GM23338 (cell line): ENCODE measurements at places on chromosomes 12 and 14. TPM values are rescaled to one million over a fixed set of nuclear protein-coding genes. Genes with fewer than 3 reads are reported as not detected.

- no peak for DNase-seq
Measured at GRCh38 chr12:19311165-19311564, 128.1 kb upstream of the AEBP2 start.

DNA sequence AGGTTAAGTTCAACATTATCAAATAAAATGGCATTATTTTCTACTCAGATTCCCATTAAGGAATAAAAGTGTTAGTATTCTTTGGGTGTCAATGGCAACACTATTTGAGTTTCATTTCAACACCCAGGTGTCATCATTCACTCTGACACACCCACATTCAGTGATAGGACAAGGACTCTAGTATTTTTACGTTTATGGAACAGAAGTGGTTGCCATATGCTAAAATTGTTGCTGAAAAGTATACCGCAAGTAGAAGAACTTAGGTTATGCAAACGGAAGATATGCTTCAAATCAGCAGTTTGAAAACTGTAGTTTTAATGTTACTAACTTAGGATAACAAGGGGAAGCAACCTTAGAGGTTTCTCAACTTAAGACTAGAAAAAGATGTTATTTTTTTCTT is 20.0 kb upstream of the SGPP1 start:
- DNase-seq, result no peak

GALNT9 gene
- total RNA-seq, result 2.5 TPM in 2 replicates

GRCh38 chr12:65881348-65881961 is 57.2 kb downstream of the HMGA2 start:
- DNase-seq, result peak; percentile 54

- no peak for DNase-seq
Measured at GRCh38 chr12:117596968-117597367, 235.5 kb upstream of the NOS1 start.

- peak; percentile 28 for DNase-seq
Measured at GRCh38 chr12:27343255-27344000, 10.8 kb downstream of the BMAL2 start.

DNA sequence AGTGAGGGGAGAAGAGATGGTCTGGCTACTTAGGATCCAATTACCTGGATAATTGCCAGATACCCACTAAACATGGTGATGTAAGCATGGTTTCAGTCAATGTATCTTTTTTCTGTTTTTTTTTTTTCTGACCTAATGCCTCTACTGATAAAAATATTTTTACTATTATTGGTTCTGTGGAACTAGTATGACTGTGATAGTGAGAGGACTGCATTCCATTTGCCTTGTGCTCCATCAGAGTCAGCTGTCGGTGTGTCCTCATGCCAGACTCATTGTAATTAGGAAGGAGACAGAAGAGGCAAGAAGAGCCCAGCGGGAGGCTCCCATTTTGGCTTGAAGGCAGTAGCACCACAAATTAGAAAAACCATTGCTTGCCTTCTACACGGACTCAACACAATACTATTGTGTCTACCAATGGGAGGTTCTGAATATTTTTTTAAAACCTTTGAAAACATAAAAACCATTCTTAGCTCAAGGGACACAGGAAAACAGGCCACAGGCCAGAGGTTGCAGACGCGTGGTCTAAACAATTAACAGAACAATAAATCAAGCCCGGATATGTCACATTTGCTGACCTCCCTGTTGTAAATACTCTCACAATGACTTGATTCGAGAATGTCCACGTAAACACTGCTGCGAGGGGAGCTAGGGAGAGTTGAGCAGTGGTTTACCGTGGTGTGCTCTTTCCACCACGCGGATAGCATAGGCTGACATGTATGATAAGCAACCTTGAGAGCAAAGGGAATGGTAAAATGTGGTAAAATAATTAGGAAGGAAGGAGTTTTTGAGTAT is 13.5 kb upstream of the DCP1B start:
- no peak for DNase-seq

GRCh38 chr12:50059440-50060119 is 2.2 kb downstream of the ASIC1 start:
- DNase-seq, result no peak

DNA sequence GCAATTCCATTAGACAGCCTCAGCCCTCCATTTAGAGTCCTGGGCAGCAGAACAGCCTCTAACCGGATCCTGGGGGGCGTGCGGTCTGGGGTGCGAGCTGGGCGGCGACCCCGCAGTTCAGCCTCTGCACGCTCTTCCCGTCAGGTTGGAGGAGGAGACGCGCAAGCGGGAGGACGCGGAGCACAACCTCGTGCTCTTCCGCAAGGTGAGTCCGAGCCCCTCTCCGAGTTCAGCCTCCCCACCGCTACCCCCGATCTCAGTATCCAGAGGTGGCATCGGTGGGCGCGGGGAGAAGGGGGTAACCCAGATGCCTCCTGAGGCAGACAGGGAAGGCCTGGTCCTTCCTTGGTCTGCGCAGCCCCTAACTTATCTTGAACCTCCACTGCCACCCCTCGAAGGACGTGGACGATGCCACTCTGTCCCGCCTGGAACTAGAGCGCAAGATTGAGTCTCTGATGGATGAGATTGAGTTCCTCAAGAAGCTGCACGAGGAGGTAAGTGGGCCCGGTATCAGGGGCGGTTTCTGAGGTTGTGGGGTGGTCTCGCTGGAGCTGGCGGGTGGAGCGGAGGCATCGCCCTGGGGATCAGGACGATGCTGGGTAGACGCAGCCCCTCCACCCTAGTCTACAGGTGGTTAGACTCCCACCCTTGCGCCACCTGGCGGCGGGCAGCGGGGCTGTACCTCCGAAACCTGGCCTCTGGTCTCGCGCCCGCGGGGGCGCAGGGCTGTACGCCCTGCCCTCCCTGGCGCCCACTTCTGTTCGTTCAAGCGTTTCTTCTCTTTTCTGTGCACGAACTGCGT is 1.3 kb downstream of the PRPH start:
- peak; percentile 78 for DNase-seq

ANKLE2 gene
- 63.7 and 68.4 TPM in 2 replicates for total RNA-seq

GRCh38 chr14:96635850-96636249 is 133.7 kb downstream of the PAPOLA start:
- DNase-seq, result no peak

- DNase-seq, result no peak
Measured at GRCh38 chr12:2092890-2093289, 40.1 kb downstream of the CACNA1C start.

GRCh38 chr14:66425402-66425801 is 60.8 kb upstream of the CCDC196 start:
- no peak for DNase-seq

DNA sequence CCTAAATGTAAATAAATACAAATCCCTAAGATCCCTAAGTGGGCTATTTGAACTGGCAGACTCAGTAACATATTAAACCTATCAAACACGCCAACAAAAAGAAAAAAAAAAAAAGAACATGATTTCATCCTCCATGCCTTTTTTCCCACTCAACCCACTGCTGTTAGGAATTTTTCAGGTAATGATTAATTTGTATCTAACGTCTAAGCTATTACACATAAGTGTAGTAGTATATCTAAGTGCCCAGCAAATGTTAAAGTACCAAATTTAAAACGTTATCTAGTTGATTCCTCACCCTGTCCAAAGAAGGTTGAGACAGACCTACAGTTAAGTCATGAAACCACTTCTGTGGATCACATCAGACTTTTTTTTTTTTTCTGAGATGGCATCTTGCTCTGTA is 16.4 kb upstream of the ARID4A start:
- no peak for DNase-seq

TSPAN19 gene
- total RNA-seq, result 0.50 and 0.80 TPM in 2 replicates

GRCh38 chr12:78431931-78432330 is 432.6 kb upstream of the SYT1 start:
- DNase-seq, result no peak

DNA sequence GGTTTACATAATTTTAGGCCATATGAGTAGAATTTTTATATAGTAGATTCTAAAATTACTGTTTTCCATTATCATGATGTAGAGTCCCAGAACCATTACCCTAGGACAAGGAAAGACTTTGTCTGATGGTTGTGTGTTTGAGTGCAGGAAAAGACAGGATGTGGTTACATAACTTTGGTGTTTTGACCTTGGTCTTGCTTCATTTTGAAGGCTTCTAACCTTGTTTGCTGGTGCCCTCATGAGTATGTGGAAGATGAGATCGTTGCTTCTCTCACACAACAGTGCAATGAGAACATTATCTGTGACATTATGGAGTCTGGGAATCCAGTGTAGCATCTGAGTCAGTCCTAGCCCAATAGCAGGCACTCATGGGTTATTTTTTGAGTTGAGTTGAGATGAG is 106.2 kb downstream of the IGF1 start:
- no peak for DNase-seq

DNA sequence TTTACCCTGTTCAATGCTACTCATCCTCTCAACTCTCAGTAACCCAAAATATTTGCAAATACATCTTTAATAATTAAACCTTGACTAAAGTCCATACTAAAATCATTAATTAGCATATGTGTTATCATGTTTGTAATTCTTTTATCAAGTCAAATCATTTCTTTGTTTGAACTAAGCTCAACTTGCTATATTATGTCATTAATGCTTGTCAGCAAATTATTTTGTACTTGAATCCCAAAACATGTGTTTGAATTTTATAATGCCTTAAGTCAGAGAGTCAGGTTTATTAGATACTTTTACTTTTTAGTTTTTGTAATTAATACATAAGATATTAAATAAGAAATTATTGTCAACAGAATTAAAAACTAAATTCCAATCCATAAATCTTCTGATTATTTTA is 16.5 kb downstream of the ABCD2 start:
- DNase-seq, result no peak

DNA sequence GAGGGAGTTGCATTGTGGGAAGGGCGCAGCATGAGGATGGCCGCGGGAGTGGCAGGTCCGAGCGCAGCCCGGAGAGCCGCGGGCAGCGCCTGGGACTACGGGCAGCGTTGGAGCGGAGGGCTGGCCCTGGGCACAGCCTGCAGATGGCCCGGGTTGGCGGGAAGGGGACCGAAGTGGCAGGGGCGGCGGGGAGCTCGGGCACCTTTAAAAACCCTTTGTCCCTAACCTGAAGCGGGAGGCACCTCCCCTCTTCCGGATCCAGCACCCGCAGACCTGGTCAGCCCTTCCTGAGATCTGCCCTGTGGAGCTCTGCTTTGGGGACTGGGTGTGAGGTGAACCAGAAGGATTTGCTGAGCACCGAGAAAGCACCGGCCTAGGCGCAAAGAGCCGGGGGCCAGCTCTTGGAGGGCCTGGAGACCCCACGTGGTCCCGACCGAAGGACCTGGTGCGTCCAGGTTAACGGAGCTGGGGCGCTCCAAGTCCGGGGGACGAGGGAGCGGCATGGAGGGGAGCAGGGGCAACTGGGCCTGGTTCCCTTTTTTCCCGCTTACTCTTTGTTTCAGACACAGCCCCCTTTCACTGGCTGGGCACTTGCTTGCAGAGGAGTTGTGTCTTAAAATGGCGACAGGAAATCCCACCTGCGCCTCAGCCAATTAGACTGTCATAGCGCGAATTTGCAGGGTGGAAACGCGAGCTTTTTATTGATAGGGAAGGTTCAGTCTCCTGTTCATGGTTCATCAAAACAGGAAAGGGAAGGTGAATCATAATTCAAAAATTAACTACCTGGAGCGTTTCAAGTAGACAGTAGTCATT is 792 bp upstream of the SLC38A1 start:
- DNase-seq, result peak; percentile 74

GRCh38 chr14:100669011-100669412 is 57.7 kb upstream of the DLK1 start:
- no peak for DNase-seq

KRT75 gene
- not detected in 2 replicates for total RNA-seq

A2ML1 gene
- total RNA-seq, result 6.0 and 7.5 TPM in 2 replicates
